Neural crest cell (in vitro differentiated cells): ENCODE measurements at places on chromosomes 6 and 20. TPM values are rescaled to one million over a fixed set of nuclear protein-coding genes. Genes with fewer than 3 reads are reported as not detected.

DNA sequence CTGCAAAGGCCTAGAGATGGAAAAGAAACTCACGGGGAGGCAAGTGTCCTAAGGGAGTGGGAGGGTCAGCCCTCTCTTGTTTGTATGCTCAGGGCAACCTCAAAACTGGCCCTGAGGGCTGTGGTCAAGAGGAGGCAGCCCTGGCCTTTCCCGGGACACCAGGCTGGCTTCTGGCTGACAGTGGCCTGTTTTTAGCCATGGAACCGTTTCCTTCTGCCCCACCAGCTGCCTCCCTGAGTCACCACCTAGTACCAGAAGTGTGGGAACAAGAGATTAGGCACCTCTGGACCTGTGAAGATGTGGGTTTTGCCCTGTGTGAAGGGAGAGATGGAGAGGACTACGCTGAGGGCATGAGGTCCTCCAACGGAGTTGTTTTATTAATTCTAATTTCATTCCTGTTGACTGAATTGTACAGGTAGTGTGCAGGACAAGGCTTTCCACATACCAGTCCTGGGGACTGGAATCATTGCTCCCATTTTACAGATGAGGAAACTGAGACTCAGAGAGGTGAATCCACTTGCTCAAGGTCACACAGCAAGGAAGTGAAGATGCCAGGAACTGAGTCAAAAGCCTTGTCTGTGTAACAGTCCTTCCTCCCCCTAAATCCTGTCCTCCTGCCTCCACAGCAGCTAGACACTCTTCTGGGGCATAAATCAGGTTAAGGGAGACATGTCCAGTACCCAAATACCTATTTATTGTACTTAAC is 5.5 kb downstream of the FOXS1 start:
- no peak for DNase-seq

PTPRK gene
- total RNA-seq, result 30.4 and 30.8 TPM in 2 replicates

MANEA gene
- 12.8 and 14.4 TPM in 2 replicates for total RNA-seq

DNA sequence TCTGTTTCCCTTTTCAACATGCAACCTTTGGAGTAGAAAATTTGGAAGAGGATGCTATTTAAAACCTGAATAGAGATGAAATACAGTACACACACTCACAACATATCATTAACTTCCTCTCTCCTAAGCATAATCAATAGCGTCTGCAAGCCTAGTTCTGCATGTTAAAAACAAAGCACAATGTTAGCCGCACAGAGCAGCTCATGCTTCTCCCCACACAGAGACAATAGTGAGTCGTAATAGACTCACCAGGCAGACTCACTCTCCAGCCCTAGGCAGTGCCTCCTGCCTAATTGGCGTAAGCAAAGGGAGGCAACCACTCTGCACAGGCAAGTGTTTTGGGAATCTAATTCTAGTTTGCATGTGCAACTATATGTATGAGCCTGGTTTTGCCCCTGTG is 45.8 kb upstream of the ARID1B start:
- no peak for DNase-seq

DNA sequence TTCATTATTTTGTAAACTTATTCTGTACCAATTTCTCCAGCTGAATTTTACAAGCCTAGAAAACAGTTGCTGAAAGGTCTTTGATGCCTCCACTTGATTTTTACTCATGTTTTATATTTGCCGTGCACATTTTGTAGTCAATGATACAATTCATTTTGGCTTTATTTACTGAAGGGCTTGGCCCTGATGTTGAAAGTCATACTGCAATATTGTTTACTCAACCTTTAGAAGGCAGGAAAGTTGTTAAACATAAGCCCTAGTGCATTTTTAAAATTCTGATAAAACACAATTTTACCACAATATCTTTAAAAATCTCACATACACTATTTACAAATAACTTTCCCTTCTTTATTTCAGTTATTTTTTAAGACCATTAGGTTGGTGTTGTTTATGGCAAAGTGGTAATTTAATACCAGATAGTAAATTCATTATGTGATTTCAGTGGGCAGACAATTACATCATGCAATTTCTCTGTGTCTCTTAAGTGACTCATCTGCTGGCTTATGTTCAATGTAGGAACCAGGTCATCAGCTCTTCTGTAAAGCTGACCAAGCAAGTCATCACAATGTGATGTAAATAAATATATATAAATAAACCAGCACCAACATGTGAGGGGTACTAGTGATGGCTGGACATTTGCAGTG is 121.1 kb upstream of the SLC35B3 start:
- no peak for DNase-seq

SLC17A1 gene
- not detected in 2 replicates for total RNA-seq

- peak; percentile 11 for DNase-seq
Observed at GRCh38 chr20:57180387-57180786, 86.1 kb downstream of the BMP7 start.

TREM2 gene
- not detected in 2 replicates for total RNA-seq

PTCRA gene
- not detected in 2 replicates for total RNA-seq

DNA sequence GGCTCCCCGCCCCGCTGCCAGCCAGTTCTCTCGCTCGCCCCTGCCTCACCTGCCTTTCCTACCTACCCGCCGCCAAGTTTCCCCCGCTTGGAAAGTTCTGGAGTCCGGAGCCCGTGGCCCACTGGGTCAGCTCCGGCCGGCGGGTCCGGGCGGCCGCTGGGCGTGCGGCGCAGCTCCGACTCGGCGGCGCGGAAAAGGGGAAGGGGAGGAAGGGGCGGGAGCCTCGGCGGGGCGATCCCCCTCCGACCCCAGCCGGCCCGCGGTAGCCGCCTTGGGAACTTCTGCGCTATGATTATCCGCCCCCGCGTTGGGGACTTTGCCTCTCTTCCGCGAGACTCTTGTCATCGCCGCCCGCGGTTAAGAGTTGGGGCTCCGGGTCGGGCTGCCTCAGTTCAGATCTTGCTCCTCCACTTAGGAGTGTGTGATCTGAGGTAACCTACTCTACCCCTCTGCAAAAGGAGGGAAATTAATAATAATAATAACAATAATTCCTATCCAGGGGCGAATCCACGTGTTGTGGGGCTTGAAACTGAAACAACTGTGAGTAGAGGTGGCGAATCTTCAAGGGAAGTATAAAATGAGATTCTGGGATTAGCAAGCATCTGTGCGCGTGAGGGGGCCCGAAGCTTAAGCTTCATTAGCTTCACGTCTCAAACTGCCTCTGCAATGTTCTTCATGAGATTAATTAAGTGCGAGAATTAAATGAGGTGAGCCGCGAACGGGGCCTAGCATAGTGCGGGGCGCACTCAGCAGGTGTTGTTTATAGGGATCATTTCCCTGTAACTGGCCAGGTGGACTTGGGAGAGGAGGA is 30.8 kb downstream of the SF3B5 start:
- peak; percentile 23 for DNase-seq

- no peak for DNase-seq
Observed at GRCh38 chr6:123447315-123447937, 189.3 kb downstream of the TRDN start.

DNA sequence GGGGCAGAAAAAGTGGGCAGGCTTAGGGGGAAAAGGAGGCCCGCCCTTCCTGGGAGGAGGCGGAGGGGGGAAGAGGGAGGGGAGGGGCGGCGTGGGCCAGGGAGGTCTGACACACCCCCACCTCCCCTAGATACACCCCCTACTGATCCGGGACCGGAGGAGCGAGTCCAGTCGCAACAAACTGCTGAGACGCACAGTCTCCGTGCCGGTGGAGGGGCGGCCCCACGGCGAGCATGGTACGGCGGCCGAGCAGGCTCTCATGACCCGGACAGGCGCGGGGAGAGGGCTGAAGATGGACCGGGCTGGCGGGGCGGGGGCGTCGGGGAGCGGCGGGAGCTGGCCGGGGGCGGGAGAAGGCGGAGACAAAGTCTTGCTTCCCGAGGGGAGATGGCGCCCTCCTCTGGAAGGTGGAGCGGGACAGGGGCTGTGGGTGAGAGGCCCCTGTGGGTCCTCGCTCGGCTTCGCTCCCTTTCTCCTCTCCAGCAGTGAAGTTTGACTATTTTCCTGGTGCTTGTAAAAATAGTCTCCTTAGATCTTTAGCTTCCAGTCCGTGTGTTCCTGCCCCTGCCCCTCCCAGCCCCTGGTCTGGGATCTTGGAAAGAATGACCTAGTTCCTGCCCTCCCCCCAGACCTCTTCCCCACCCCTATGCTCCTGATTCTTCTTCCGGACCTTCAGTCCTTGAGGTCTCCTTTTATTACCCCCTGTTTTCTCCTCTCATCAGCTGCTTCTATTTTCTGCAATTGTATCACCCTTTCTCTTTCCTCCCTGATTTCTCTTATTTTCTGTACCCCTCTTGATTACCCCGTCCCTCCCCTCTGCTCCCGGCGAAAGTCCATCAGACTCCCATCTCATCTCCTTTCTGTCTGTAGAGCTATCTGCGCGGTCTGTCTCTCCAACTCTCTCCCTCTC is 6.1 kb downstream of the SYNGAP1 start:
- peak; percentile 83 for DNase-seq

BANF2 gene
- total RNA-seq, result not detected in 2 replicates

DNA sequence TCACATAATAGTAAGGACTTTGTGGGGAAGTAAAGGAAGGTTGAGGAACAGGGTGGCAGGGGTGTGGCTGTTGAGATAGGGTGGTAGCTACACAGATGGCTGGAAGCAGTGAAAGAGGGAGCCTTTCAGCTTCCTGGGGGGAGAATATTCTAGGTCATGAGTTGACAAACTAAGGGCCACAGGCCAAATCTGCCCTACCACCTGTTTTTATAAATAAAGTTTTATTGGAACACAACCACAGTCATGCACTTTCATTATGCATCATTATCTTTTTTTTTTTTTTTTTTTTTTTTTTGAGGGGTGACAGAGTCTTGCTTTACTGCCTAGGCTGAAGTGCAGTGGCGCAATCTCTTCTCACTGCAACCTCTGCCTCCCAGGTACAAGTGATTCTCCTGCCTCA is 243.1 kb downstream of the NFATC2 start:
- DNase-seq, result no peak

- DNase-seq, result no peak
Observed at GRCh38 chr20:37651932-37652331, 41.9 kb upstream of the CTNNBL1 start.

DNA sequence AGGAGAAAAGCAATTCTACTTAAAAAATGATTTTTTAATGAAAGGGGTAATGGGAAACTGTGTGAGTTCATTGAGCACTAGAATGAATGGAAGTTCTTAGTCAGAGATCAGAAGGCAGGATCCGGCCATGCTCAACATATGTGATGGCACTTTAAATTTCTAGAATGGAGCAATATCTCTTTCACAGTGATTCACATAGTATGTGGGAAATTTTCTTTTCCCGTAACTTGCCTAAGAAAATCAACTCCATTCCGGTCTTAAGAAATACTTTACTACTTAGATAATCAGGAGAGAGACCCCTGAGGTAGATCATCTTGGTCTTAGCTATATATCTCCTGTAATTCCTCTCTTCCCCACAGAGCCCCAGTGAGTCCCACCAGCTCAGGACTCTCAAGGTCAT is 131.8 kb downstream of the SCML4 start:
- DNase-seq, result no peak

- DNase-seq, result no peak
Observed at GRCh38 chr20:22821796-22822195, 213.3 kb upstream of the SSTR4 start.

GRCh38 chr6:72094506-72094905 is 208.2 kb downstream of the RIMS1 start:
- no peak for DNase-seq

GRCh38 chr6:53010504-53010903 is 15.4 kb upstream of the GSTA4 start:
- DNase-seq, result no peak

IP6K3 gene
- total RNA-seq, result 0.72 and 0.89 TPM in 2 replicates

C20orf204 gene
- 2.1 and 2.3 TPM in 2 replicates for total RNA-seq

DNA sequence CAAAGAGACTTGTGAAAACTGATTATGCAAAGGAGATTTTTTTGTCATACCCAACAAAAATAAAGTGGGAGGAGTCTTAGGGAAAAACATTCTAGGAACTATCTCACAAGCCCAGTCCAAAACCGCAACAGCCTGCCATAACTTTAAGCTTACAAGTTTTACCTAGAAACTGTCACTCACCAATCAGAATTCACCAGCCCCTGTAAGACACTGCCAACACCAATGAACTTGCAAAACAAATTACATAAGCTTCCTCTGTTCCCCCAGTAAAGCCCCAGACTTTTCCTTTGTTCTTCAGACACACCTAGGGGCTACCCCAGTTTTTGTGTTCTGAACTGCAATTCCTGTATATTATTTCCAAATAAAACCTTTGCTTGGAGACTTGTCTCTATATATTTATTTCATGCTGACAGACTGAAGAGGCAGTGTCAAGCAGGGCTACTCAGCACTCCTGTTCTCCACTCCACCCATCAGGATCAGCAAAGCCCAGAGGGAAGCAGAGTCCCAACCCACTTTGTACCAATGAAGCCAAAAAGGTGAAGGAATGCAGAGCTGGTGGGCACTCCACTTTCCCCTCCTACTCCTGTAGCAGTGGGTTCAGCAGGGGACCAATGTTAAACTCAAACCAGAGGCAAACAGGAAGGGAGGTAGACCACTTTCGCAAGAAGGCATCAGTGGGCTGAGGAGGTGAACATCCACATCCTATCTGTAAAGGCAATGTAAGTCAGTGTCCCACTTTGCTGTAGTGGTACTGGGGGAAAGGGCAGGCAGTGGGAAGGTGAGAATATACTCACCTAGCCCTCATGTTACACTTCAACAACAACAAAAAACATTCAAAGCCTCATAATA is 142.5 kb upstream of the RUNX2 start:
- DNase-seq, result no peak

- no peak for DNase-seq
Observed at GRCh38 chr20:219290-220115, 7.6 kb upstream of the DEFB129 start.

DNA sequence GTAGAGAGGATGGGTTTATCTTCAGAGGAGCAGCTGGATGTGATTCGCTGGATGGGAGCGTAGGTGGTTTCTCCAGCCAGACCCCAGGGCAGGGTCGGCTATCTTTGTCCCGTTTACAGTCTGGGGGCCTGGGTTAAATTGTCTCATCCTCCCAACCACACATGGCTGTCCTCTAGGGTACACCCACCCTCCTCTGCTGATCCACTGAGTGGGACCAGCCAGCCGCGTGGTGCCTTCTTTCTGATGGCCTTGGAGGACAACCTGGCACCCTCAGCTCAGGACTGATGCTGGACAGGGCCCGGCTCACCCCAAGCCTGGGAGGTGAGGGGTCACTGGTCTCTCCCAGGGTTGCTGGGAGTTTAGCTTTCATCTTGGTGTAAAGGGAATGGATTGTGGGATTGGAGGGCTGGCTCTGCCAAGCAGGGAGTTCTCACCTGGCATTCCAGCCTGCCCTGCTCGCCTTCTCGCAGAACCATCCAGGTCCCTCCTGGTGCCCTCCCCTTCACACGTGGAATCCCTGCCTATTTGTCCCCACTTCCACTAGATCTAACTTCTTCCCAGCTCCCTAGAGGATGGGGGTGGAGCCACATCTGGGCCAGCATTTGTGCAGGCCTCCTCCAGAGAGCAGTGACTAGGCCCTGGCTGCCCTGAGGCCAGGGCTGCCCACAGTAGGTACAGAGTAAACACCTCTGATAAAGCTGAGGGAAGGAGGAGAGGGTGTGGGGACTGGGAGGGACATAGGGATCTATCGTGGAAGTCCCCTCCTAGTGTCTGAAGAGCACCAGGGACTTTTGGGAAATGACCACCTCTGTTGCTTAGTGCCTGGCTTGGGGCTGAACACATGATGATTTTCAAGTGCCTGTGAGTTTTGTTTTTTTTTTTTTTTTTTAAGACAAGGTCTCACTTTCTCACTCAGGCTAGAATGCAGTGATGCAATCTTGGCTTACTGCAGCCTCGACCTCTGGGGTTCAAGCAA is 1.6 kb downstream of the ITPR3 start:
- no peak for DNase-seq

RAET1G gene
- not detected in 2 replicates for total RNA-seq

REM1 gene
- total RNA-seq, result not detected in 2 replicates
